ENCODE measurements at places on chromosomes 5 and 9.

GRCh38 chr5:161086461-161086860 lies 234.4 kb upstream of the ATP10B start:
- no peak for DNase-seq

DNA sequence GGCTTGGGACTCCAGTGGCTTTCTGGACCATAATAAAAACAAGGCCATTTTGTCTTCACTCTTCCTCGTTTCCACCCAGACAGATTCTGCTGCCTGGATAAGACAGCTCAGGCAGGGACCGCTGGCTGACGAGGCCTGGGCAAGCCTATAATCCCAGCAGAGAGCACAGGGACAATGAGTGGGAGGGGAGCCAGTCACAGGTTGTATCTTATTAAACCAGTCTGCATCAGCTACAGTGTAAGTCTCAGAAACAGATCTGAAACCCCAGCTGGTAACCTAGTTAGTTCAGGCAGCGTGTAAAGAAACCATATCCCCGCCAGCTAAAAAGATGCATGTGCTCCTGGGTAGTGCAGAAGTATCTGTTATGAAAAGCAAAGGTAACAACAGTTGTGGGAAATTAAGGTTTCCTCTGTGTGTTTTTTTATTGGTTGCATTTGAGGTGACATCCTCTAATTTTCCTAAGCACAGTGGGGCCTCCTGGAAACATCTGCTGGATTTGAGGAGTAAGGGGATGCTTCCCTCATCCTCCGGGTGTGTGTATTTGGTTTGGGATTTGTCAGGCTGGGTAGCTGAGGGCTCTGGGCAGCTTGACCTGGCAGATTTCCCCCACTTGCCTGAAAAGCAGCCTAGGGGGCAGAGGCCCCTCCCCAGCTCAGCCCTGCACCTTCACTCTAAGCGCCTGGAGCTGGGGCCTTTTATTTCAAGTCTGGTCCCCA lies 15.2 kb upstream of the TAL2 start:
- DNase-seq = no peak

DNA sequence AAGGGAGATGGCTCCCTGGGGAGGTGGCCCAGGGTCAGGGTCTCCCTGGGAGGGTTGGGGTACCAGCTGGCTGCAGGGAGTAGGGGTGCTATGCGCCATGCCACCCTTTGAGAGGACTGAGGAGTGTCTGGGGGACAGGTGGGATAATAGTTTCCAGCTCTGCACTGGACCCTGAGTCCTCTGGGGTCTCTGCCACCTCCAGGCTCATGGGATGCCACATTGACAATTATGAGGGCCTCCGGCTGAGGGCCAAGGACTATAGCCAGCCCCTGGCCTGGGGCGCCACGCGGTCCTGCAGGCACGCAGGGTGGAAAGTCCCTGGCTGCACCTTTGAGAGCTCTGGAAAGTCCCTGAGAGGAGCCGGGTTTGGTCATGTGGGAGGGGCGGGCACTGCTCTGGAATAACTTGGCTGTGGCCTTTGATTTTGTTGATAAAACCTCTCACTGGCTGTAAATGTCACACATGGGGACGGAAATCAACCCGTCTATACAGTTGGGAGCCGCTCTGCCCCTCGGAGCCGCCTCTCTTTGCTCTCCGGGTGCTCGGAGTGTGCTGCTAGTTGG lies 16.0 kb downstream of the TRAF2 start:
- DNase-seq = peak; percentile 79

DNA sequence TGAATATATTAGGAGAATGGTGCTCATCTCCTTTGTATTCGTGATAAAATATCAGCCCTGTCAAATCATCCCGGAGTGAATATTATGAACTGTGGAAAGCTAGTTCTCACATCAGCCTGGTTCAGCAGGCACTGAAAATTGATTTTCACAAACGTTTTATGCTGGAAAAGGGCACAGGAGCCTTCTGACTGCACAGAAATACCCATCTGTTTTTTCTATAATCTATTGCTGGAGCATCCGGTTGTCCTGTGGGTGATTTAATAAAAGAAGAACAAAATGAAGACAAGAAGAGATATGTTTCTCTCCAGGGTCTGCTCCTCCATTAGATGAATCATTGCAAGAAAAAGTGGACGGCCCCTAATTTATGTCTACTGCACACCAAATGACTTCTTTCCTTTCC lies 85.3 kb downstream of the PRLR start:
- DNase-seq = no peak

- DNase-seq = no peak
These were observed 3.7 kb downstream of the RGS3 start for GRCh38 chr9:113467183-113467582.

Data from activated CD8-positive, alpha-beta memory T cell treated with anti-CD3 and anti-CD28 coated beads, Interleukin-2, amount 50 U/mL, for 4 hours (primary cell).